ENCODE measurements at places on chromosomes 1 and 21. TPM values are rescaled to one million over a fixed set of nuclear protein-coding genes. Genes with fewer than 3 reads are reported as not detected.

The NLRP3 gene
- 3.8 TPM for total RNA-seq

DNA sequence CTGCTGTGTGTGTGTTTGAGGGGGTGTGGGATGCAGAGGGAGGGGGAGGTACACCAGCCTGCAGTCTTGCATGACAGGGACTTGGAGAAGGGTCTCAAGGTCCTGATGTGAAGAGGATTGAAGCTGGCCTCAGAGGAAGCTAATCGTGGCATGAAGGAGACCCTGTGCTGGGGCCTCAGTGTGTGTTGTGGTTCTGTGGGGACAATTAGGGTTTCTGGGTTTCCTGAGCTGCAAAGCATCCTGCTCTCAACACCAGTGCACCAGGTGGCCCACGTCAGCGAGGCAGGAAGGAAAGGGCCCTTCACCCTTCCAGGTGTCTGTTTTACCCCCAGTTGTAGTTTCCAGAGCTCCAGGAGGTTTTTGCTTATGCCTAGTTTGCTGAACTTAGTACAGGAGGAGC is 52.8 kb downstream of the TENT5C start:
- no peak for DNase-seq

GRCh38 chr1:38326856-38327255 is 280.3 kb upstream of the POU3F1 start:
- no peak for DNase-seq

The ELAVL4 gene
- total RNA-seq = 0.29 TPM

The ST6GALNAC3 gene
- total RNA-seq = 6.2 TPM

DNA sequence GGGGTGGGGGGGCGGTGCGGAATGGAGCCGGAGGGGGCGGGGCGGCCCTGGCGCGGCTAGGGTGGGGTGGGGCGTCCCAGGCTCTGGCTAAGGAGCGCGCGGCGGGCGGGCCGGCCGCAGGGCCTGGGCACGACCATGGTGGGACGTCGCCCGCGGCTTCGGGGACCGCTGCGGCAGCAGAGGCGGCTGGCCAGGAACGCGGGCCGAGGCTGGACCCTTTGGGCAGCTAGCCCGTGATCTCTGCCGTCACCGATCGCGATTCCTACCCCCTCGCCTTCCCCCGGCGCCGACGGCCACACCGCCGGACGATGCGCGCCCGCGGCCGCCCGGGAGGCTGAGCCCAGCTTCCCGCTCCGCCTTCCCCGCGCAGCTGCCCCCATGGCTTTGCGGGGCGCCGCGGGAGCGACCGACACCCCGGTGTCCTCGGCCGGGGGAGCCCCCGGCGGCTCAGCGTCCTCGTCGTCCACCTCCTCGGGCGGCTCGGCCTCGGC is at the start of gene MAP3K21:
Gene MAP3K21, plus strand, starts transcription at position 74 of the 491 bp plus-strand sequence. Its CDS starts 305 bp downstream, at position 379.
- DNase-seq = no peak

The FCMR gene
- 0.23 TPM for total RNA-seq

DNA sequence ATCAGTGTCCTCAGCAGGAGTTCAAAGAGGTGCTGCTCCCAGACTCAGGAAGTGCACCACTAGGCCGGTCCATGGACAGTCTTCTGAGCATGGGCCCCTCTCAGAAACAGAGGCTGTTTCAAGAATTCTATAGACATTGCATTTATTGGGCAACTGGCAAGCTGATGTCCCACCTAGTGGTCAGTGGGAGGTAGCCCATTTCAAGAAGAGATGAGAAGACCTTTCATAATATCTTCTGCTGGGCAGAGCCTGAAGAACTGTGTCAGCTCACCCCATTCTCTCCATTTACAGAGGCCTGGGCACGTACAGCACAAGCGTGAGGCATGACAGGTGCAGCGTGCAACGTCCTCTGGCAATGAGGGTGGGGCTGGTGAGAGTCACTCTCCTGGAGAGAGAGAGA is 216.0 kb downstream of the DYRK1A start:
- peak; percentile 52 for DNase-seq

DNA sequence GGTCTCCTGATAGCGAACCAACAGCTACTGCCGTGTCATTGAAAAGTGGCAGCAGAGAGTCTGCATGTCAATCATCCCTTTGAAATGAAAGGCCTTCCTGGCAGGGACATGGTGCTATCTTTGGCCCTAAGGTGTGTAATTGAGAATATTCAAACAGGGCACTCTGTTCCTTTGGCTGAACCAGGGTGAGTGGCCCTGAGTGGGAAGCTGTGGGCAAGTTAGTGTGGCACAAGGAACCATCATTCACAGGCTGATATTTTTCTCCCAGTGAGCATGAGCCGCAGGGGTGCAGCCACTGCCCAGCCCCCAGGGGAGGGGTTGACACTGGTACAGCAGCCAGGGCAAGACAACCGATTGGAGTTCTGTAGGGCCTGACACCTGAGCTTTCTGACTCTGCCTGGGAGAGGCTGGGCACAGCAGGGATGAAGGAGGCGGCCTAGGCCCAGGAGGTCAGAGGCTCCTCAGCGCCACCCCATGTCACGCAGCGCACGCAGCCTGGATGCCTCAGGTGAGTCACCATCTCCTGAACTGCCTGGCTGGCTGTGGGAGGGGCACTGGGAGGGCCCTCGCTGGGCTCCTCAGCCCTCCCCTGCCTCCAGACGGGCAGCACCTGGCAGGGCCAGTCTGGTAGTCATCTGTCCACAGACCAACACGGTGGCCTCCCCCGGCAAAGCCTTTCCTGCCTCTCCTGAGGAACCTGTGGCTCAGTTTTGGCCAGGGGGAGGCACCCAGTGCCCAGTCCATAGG is 13.2 kb downstream of the QSOX1 start:
- peak; percentile 83 for DNase-seq

GRCh38 chr1:43034778-43035177 is 76.1 kb upstream of the SLC2A1 start:
- DNase-seq = no peak

DNA sequence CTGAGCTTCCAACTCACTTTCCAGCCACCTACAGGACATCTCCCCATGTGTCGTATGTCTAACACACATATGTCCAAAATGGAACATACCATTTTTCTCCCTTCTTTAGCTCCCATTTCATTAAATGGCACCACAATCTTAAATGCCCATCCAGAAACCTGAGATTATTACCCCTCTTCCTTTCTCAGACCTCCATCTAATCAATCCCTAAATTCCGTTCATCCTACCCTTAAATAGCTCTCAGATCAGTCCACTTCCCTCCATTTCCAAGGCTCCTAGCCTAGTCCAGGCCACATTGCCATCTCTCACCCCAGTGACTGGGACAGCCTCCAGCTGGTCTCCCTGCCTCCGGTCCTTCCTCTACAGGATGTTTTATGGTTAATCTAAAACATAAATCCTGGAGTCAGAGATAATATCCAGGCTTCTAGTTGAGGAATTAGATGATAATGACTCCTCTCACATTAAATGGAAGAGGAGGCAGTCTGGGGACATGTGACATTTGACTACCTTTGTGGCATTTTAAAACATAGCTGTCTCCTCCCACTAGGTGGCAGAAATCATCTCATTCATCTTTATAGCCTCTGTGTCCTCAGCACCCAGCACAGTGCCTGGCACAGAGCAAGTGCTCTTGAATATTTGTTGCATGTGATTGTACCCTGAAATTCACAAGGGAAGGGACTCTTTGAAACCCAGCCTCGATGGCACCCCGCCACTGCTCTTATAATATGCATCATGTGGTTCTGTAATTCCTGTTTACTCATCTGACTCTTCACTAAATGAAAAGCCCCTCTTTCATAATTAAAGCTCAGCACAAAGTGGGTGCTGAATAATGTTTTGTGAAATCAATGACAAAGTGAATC is 102.3 kb downstream of the TMEM53 start:
- DNase-seq = no peak

The C1orf116 gene
- total RNA-seq = 0.11 TPM

DNA sequence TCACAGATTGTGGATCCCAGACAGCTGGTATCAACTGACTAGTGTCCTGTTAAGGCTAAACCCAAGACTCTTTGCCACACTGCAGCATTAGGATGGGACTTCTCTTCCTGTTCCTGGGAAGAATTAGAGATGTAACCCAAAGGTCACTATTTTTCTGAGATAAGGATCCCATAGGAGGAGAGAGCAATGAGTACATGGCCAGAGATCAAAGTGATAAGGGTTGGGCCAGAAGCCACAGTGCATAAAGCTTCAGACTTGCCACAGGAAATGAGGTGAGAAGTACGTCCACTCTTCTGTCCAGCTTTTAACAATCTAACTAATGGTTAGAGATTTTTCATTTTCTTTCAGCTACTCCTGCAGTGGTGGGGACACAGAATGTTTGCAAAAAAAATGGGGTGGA is at the start of gene HSD3B1:
Gene HSD3B1, plus strand, starts transcription at position 270 of the 400 bp plus-strand sequence. CDS start 267 bp downstream, outside the sequence.
- no peak for DNase-seq

The OR2T5 gene
- not detected for total RNA-seq

DNA sequence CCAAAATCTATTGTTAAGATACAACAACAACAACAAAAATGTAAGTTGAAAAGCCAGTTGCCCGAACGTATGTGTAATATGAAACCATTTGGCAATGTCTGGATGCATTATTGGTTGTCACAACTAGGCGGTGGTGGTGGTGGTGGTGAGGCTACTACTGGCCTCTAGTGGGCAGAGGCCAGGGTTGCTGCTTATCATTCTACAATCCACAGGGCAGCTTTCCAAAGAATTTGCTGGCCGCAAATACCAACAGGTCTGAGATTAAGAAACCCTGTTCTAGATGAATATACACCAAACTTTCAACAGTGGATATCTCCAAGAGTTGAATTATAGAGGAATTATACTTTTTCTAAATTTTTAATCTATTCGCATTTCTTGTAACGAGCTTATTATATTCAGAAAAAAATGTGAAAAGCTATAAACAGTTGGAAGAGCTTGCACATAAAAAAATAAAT is 26.8 kb upstream of the ZNF697 start:
- DNase-seq = peak; percentile 92

GRCh38 chr1:153742411-153743142 is 14.7 kb downstream of the INTS3 start:
- no peak for DNase-seq

GRCh38 chr1:6385488-6386191 is 7.9 kb downstream of the ACOT7 start:
- DNase-seq = peak; percentile 76

DNA sequence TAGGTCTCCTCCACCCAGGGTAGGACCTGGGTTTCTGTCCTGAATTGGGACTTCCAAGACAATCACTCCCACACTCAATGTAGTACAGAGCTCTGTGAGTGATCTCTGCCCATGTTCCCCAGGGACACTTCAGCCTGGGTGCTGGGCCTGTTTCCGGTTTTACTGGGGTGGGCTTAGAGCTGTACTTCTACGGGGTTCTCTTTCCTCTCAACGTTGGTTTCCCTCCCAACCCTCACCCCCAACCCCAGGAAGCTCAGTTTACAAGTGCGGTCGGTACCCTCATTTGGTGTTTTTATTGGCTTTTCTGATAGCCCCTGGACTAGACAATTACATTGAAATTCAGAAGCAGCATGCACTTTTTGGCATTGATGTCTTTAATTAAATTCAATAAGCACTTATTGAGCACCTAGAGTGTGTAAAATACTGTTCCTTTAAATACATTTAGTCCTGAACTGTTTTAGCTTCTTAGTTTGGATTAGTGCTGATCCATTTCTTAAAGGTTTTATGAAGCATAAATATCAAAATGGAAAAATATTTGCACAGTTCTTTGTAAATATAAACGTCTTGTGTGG is 542 bp upstream of the XPR1 start:
- DNase-seq = no peak

The SEMA6C gene
- 0.40 TPM for total RNA-seq

The CELA3B gene
- total RNA-seq = not detected

DNA sequence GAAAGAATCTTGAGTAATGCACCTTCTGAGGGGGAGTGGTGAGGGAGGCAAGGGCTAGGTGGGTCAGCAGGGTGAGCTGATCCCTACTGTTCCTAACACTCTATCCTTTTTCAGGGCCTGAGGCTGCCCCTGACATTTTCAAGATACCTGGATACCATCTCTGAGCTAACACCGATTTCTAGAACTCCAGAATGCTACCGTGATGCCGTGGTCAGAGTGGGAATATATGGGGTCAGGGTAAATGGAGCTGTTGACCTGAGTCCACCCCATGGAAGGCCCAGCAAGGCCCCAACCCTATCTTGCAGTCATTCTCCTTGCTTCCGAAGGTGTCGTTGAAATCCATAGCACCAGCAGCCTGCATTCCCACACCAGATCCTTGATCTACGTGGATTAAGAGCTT is 18.0 kb upstream of the PTPRF start:
- DNase-seq = no peak

The S100A16 gene
- total RNA-seq = 135 TPM

DNA sequence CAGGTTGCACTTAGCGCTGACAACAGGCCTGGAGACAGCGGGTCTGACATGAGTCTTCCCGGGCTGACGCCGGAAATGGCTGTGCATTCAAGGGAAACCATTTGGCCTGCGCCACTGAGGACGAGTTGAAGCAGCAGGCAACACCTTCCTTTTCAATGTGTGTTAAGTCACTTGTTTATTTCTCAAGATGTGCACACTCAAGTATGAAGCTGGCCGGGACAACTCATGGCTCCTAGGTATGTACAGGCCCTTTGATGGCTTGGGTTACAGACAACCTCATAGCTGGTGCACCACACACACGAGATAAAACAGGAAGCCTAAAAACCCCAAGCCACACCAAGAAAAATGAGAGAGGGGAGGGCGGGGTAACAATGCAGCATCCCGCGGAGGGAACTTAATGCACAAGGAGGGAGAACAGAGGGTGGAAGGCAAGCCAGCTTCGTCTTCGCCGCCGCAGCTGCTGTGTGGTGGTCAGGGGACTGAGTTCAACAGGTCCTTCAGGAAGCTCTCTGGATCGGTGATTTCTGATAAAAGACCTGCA is 118.0 kb upstream of the IFFO2 start:
- DNase-seq = no peak

The CA6 gene
- total RNA-seq = not detected

The CRYBG2 gene
- 0.51 TPM for total RNA-seq

- peak; percentile 69 for DNase-seq
These were observed 23.4 kb downstream of the ARHGEF19 start for GRCh38 chr1:16189003-16189402.

The AP4B1 gene
- 55.9 TPM for total RNA-seq

GRCh38 chr1:152777510-152778137 is 2.7 kb downstream of the LCE1F start:
- peak; percentile 38 for DNase-seq

Data from Daoy (cell line).